ENCODE measurements at places on chromosomes 12 and 14.
A peak's percentile ranks its signal among the peaks of the same experiment; 100 is the strongest.

DNA sequence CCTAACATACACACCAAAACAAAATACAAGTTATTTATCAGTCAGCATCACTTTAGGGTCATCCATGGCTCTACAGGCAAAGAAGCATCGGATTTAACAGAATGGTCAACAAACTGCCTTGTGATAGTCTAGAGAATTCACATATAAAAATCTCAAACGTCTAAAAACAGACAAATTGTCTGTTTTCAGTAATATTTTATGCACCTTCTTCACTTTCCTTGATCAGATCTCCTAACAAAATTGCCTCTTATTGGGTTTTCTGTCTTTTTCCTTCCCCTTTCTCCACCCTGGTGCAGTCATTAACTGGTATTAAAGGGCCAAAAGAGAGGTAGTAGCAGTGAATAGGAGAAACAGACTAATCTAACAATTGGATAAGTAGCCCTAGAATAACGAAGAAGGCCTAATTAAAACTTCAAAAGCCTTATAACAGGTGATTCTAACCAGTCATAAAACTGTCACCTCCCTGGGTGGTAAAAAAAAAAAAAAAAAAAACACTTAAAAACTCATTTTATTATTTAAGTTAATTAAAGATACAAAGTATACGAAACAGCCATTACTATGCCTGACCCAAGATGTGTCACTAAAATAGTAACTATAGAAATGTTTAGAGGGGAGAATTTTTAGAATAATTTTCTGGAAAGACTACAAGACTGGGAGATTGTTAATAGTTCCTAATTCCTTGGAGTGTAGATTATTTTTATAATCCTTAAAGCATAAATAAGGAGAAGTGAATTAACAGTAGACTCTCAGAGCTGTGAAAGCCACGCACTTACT lies 1.5 kb downstream of the KIF21A start:
- DNase-seq, result no peak

- DNase-seq, result no peak
Observed at GRCh38 chr12:64390275-64390851, at the start of gene C12orf56. Gene C12orf56 (minus strand): TSS chr12:64390758. CDS start chr12:64390565, 193 bp downstream.

DNA sequence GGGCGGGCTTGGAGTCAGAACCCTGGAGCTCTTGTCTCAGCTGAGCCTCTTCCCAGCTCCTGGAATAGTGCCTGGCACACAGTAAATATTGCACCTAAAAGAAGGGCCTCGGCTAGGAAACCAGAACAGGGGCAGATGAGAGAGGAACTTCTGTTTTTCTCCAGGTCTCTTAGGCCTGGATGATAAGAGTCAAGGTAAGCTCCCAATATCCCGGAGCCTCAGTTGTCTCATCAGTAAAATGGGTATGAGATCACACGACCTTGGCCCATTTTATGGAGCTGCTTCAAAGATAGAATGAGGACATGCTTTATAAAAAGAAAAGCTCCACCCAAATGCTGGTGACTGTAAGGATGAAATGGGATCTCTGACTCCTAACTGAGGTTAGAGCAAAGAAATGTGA lies 202.2 kb downstream of the TTC7B start:
- DNase-seq, result no peak

- no peak for DNase-seq
Observed at GRCh38 chr14:32134448-32135097, 57.5 kb downstream of the ARHGAP5 start.

DNA sequence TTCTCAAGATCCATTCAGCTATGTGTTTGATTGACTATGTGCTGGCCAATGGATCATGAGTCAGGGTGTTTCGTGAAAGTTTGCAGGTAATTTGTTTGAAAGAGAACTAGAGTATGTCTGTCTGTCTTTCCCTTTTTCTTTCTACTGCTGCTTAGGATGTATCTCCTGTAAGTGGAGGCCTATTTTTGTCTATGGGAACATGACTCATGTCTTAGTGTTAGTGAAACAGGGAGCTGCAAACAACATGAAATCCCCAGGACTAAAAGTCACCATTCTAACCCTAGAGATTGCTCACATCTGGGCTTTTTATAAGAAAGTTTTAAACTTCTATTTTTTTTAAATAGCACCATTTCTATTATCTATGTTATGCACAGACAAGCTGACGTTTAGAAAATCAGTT lies 333.0 kb downstream of the CCER1 start:
- peak; percentile 15 for DNase-seq

GRCh38 chr12:56324206-56324605 lies 8.4 kb upstream of the CNPY2 start:
- DNase-seq, result no peak

GRCh38 chr14:36942522-36943245 lies 229.7 kb downstream of the SLC25A21 start:
- DNase-seq, result no peak

DNA sequence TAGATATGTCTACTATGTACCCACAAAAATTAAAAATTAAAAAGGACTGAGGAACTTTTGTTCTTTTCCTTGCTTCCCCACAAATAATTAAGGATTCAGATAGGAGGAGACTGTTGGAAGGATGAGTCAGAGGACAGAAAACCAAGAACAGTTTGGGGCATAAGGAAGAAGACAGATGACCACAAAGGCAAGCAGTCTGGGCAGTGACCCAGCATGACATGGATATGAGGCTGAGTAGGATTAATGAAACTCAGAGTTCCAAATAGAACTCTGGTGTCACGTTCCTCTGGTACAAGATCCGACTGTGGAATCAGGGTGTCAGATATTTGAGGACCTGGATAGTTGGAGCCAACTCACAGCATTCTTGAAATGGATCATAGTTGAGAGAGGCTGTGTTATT lies 89.3 kb upstream of the SLC38A4 start:
- no peak for DNase-seq

- DNase-seq, result no peak
Observed at GRCh38 chr14:26974965-26975364, 377.1 kb upstream of the NOVA1 start.

DNA sequence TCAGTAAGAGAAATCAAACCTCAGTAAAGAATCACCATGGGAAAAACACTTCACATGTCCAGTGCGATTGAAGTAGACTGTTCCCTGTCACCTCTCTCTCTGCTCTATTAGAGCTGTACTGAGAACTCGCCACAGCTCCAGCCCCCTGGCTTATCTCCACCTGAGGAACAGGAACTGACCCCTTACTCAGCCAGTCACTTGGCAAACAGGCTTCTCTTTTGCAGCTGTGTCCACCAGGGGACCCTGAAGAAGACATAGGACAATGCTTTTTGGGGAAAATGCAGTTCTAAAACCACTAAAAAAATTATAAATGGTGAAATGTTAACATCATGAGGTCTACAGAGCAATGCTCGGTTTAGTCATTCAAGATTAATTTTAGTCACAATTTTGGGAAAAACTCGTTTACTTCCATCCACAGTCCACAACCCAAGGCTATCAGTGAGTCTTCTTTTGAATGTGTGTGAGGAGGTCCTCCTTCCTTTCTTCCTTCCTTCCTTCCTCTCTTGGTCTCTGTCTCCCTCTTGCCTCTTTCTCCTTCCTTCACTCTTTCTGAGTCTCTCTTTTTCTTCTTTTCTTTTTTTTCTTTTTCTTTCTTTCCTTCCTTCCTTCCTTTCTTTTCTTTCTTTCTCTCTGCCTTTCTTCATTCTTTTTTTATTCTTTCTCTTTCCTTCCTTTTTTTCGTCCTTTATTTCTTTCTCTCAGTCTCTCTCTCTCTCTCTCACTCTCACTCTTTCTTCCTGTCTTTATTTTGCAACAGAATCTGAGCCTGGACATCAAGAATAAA lies 1189.5 kb upstream of the TMEM132C start:
- no peak for DNase-seq
